Fibroblast of skin of right quadriceps (primary cell): ENCODE measurements at places on chromosomes 12 and 14.

DNA sequence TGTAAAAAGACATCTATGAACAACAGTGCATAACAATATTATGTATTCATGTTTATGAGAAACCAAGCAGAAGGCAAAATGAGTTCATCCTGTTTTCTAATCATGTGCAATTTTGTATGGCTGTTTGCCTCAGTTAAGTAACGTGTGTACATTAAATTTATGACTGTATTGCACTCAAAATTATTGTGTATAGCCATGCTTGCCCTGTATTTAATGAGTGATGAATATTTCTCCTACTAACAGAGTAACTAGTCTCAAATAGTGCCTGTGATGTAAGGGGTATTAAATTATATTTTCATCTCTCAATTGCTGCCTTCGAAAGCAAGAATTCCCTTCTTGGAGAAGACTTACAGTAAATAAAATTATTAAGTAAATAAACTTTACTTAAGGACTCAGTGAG, 154.2 kb downstream of the NOVA1 start:
- no peak for DNase-seq

GRCh38 chr12:92007787-92008186, 137.9 kb downstream of the BTG1 start:
- DNase-seq, result no peak

DNA sequence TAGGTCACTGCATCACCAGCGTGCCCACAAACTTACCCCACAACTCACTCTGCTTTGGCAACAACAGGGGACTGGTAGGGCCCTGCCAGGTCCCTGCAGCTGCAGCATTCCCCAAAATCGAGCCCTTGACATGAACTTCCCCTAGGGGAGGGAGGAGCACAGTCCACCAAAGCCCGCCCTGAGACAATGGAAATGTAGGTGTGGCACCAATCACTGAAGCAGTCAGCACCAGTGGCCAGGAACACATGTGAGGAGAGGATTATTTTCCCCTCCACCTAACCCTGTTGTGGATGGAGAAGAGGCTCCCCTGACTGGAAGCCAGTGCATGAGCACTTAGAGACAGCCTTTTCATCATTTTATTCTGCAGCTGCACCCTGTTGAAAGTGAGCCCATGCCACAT, 573.8 kb downstream of the SOX5 start:
- DNase-seq, result no peak

- DNase-seq, result peak; percentile 47
Observed at GRCh38 chr12:62123721-62124203, 136.4 kb upstream of the USP15 start.

- no peak for DNase-seq
Observed at GRCh38 chr14:73823339-73823885, 28.2 kb upstream of the PTGR2 start.

DNA sequence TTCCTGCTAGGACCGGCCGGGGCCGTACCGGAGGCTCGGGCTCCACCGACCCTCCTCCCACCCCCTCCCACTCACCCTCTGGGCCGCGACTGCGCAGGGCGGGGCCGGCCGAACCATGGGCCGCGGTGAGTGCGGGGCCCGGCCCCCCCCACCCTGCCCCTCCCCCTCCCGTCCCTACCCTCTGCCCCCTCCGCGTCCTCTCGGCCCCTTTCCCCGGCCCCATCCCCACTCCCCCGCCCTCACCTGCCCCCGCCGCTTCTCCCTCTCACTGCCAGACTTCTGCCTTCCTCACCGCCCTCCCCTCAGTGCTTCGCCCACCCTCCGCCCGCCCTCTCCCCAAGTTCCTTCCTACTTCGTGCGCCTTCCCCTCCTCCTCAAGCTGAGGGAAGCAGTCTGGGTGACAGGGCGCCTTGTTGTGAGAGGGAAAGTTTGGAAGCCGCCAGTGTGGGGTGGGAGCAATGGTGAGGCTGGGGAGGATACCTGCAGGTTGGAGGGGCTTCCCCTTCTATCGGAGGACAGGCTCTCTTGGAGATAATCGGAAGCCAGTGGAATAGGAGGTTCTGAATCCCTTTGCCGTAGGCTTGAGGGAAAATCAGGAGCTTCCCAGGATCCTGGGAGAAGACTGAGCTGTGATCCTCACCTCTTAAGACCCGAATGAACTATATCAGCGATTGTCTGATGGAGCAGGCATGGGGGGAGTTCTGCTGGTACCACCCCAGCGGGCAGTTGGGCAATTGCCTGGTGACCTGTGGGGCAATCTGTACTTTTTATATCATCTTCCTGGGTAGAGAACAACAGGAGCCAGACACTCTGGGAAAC, 472 bp downstream of the MBD6 start:
- DNase-seq, result peak; percentile 57

- peak; percentile 52 for DNase-seq
Observed at GRCh38 chr14:68391311-68392014, 401.4 kb downstream of the ZFP36L1 start.

DNA sequence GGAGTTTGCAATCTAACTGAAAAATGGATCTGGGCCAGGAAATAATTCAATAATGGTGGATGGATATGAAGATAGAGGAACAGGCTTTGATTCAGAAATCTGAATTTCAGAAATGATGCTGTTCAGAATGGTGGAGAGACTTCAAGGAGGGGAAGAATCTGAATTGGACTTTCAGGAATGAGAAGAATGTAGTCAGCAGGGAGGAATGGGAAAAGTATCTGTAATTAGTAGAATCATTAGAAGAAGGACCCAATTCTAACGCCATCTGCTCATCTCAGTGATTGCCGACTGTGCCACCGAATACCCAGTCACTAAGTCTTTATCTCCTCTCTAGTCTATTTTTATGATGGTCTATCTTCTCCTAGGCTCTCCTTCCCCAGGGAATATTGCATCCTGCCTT, 363.2 kb downstream of the GALC start:
- DNase-seq, result peak; percentile 52

GRCh38 chr12:31962076-31962475, 2.9 kb downstream of the RESF1 start:
- no peak for DNase-seq

- DNase-seq, result peak; percentile 65
Observed at GRCh38 chr12:2752676-2753371, 41.9 kb upstream of the FKBP4 start.

DNA sequence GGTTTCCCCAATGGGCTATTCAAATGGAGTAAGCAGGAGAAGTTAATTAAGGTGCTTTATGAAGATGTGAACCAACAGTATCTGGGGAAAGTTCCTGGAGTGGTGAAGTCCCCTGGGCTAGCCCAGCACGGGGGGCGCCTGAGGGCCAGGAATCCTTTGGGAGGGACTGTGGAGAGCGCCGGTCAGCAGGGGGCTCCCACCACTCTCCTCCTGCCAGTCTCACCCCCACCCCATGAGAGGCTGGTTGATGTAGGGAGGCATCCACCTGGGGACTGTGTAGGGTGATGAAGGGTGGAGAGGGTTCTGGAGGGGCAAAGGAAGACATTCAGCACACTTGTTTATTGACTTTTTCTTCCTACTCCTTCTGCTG, 4.4 kb downstream of the CEBPE start:
- DNase-seq, result no peak

DNA sequence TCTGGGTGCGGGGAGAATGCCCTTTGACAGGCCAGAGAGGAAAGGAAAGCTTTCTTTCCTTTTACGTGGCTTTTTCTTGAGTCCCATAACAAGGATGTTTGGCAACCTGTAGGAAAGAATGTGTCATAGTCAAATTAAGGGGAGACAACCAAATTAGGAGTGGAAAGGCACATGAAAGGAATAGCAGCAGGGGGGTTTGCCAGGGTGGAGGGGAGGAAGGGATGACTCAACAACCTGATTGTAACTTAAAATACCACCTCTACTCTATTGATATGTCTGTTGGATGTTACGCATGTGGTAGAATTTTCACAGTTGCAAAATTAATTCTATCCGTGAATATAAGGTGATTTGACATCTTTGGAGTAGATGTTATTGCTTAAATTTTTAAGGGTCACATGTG, 28.5 kb upstream of the MYBPC1 start:
- no peak for DNase-seq

DNA sequence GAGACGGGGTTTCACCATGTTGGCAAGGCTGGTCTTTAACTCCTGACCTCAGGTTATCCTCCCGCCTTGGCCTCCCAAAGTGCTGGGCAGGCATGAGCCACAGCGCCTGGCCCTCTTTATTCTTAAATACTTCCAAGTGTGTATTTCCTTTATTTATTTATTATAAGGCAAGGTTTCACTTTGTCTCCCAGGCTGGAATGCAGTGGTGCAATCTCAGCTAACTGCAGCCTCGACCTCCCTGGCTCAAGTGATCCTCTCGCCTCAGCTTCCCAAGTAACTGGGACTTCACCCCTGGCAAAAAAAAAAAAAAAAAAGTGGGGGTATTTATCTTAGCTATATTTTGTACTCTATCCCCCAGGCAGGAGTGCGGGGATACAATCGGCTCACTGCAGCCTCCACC, 6.8 kb downstream of the FAM216A start:
- DNase-seq, result no peak

GRCh38 chr12:6236641-6236940, 36.4 kb downstream of the CD9 start:
- no peak for DNase-seq

DNA sequence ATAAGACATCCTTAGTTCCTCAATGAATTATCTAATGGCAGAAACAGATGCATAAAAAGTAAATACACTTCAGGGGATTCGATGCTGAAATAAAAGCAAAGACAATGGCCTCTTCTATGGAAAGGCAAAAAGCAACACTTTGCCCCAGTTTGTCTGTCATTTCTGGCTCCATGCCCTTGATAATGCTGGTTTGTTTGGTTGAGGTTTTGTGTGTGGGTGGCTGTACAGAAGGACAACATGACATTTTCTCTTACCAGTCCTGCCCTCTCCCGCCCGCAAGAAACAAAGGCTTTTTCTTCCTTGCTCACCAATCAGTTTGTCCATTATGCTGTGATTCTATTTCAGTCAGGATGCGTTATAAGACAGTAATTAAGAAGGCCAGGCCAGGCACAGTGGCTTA, 18.1 kb upstream of the WDR89 start:
- no peak for DNase-seq

DNA sequence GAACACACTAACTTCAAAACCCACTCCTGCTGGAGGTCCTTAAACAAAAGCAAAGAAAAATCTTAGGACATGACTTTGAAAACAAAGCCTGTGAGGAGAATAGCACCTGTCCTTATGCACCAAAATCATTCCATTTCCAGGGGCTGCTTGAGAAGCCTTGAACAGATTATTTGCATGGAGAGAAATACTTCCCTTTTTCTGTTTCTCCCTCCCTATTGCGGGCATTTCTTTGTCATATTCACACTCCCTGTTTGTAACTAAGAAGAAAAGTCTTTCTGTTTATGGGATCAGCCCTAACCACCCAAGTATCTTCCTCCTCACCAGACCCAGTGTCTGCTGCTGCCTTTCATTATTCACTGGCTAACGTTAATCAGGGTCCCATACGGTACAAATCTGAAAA, 218.8 kb downstream of the DPF3 start:
- DNase-seq, result no peak

- no peak for DNase-seq
Observed at GRCh38 chr14:67133144-67133543, 56.1 kb upstream of the GARIN2 start.

GRCh38 chr12:130626601-130627000, 89.5 kb downstream of the RIMBP2 start:
- DNase-seq, result no peak

GRCh38 chr14:96783915-96784224, 13.3 kb upstream of the VRK1 start:
- DNase-seq, result no peak

DNA sequence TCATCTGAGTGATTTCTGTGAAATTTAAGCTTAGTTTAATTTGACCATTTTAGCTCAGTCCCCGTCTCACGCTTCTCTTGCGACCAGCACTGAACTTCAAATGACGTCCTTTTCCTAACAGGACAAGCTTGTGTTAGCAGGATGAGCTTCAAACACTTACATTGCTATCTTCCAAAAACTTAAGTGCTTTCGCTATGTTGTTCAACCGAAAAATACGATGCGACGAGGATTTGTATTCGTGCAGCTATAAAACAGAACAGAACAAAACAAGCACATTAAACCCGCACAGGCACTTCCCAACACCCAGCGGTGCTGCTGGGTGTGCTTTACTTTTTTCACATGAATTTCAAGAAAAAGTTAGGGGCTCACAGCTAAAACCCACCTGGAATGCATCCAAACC, 64.2 kb upstream of the DICER1 start:
- DNase-seq, result no peak

GRCh38 chr12:61821381-61821780, 438.8 kb upstream of the USP15 start:
- DNase-seq, result no peak

DNA sequence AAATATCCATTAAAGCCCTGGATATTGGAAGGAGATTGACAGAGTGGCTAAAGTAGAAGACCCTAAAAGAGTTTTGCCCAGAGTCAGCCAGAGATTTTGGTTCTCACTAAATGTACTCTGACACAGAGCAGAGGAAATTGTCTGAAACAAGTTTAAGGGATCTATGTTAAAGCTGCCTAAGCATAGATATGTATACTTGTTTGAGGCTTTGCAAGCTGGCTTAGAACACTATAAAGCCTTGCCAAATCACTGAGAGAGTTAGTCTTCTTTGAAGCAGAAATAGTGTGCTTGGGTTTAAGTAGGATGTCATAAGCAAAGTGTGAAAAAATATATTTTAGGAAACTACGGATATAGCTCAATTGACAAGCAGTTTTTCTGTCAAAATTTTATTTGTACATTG, 653.5 kb downstream of the FSCB start:
- DNase-seq, result no peak

DNA sequence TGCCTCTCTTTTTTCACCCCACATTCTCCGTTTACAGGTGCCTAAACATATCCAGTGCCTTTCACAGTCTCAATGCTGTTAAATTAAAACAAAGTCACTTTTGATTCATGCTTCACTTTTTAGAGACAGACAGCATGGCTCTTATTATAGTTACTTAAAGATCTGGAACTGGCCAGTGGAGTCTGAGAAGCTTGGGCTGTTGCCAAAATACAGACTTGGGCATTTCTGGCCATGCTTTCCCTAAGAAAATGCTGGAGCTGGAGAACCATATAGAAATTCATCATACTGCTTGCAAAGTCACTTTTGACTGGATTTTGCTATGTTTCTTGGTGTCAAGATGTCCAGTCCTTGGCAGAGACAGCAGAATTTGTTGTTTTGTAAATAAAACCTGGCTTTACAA, 12.2 kb upstream of the GPR68 start:
- no peak for DNase-seq

- no peak for DNase-seq
Observed at GRCh38 chr12:49982246-49983087, 9.7 kb downstream of the AQP6 start.

DNA sequence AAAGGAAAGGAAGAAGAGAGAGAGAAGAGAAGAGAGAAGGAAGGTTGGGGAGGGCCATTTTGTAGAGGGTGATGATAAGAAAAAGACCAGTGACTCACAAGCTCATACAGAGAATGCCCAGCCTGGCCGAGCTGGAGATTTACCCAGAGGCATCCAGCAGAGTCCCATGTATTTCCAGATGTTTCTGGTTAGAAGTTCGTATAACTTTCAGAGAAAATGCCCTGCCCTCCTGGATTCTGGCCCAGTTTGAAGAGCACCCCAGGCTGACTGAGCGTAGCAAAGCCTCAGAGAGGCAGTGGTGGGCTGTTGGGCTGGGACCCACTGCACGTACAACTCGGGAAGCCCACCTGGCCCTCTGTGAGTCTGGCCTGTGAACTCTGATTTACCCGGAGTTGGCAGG, 221.8 kb downstream of the SLC41A2 start:
- DNase-seq, result peak; percentile 88
